ENCODE measurements at places on chromosomes 1 and 21.
A peak's percentile ranks its signal among the peaks of the same experiment; 100 is the strongest.

- no peak for DNase-seq
Observed at GRCh38 chr1:109395602-109396512, 1.9 kb downstream of the SORT1 start.

DNA sequence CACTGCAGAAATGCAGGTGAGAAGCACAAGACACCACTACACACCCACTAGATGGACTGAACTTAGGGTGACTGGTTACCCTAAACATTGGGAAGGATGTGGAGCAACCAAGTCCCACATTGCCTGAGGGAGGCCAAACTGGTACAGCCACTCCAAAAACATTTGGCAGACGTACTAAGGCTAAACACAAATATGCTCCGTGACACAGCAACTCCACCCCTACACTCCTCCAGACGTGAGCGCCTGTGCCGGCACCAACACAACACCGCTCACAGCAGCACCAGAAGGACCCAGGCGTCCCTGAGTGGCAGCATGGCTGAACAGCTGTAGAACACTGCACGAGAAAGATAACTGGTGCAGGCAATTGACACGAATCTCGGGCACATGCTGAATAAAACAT is 14.7 kb downstream of the PTTG1IP start:
- no peak for DNase-seq

- DNase-seq, result no peak
Observed at GRCh38 chr21:35652872-35653271, 407.5 kb downstream of the SETD4 start.

DNA sequence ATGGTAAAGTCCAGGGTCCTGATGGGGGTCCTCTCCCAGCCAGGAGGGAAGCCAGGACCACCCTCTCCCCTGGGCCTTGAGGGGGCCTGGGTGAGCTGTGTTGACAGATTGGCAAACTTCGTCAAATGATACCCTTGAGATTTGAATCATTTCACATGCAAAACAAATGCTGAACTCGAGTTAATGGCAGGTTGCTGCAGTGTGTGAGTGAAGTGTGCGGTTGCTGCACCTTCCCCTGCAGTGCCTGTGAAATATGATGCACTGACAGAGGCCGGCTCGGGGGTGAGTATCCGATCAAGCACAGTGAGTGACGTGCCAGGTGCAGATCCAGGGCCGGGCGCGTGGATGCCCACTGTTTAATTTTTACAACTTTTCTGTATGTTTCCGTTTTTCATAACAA is 5.7 kb upstream of the KRTAP12-1 start:
- no peak for DNase-seq

GRCh38 chr1:217965156-217965786 is 319.8 kb upstream of the RRP15 start:
- no peak for DNase-seq

DNA sequence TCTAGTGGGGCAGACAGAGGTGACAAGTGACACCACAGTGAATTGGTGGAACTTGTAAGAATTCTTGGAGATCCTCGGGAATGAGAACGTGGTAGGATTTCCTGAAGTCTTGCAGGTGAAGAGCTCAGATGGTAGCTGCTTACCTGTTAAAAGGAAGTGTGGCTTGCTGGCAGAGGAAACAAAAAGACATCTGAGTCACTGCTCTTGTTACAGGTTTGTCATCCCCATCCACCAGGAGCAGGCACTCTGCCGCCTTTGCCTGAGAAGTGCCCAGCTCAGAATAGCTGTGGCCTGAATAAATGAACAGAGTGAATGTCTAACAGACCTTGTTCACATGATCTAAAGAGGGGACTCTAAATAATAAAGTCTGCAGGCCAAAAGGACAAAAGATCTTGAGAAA is 12.3 kb upstream of the ZSCAN20 start:
- DNase-seq, result no peak

DNA sequence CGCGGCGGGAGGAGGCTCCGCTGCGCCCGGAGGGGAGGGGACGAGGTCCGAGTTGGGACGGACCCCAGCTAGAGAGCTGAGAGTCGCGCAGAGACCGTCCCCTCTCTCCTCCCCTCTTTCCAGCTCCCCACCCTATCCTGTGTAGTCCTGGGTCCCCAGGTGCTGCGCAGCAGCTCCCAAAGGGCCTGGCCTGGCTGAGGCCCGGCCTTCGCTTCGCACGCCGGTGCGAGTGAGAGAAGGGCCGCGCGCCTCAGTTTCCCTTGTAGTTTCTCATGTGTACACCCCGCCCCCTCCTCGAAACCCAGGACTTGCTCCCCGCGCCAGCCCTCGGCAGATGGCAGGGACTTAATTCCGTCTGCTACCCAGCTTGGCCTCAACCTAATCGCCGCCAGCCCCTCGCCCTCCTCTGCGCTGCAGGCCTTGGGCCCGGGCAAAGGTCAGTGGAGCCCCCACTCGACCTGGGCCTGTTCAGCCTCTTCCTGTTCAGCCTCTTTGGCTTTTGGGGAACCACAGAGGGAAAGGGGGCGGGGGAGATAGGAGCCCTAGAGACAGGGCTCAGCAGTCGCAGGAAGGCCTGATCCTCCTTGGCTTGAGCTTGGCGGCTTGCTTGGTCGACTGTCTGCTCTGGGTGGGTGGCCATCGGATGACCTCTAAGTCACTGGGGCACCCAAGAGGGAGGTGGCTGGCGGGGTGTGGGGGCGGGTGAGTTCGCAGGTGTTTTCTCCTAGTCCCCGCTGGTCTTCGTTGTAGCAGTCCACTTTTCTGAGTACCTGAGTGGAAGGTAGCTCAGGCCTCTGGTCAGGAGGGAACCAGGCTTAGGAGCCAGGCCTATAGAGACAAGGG is 1.0 kb downstream of the ZNF687 start:
- no peak for DNase-seq

- DNase-seq, result no peak
Observed at GRCh38 chr1:246795906-246796694, 71.9 kb downstream of the SCCPDH start.

DNA sequence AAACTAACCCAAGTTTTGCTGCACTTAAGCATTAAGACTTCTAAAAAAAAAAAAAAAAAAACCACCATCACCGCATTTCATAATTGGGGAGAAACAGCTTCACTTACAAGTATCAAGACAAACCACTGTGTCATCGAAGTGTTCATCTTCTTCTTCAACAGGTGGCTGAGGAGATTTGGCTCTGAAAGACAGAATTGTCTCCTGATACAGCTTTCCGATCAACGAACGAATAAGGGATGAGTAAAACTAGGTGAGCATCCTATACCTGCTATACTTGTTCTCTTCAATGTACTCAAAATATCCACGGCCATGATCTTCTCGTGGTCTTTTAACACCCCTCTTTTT is 2.0 kb downstream of the HNRNPU start:
- no peak for DNase-seq

DNA sequence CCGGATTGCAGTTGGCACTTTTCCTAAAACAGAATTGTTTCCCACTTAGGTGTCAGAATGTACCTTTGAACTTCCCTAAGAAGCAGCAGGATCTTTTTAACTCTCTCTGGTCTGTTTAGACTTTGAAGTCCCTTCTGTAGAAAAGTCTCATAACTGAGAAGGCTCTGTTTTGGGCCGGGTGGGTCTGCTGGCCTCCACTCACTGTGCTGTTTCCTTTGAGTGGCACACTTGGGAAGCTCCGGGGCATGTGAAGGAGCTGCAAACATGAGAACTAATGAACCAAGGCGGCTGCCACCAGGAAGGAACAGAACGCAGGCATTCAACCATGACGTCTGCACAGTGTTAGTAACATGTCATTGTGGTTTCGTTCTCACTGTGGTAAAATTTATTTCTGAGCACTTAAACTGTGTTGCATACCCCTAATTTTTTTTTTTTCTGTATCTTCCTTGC is 19.5 kb upstream of the NCMAP start:
- DNase-seq, result peak; percentile 53

DNA sequence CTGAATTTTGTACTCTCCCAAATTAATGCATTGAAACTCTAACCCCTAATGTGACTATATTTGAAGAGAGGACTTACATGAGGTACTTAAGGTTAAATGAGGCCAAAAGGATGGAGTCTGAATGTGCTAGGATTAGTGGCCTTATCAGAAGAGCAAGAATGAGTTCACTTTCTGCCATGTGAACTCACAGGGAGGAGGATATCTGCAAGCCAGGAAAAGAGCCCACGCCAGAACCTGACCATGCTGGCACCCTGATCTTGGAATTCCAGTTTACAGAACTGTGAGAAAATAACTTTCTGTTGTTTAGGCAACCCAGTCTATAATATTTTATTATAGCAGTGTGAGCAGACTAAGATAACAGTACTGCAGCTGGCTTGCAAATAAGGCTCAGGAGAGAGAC is 12.2 kb upstream of the FASLG start:
- no peak for DNase-seq

DNA sequence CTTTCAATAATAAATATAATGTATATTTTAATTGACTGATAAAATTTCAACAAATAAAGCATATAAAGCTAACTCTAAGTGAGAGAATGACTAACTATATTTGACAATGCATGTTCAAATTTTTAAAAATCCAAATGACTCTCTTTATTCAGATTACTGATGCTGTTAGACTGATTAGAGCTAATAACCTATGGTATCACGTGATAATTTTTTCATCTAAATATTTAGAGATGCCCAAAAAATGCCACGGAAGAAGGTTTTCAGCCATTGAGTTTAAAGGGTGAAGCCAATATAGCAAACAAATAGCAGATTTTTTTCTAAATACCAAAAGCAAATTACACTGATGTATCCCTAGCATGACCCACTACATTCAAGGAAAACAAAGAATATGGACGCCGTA is 61.1 kb upstream of the OR10J4 start:
- DNase-seq, result no peak

GRCh38 chr1:168079761-168080160 is 57.0 kb downstream of the GPR161 start:
- no peak for DNase-seq

GRCh38 chr1:10216090-10216749 is 5.8 kb downstream of the KIF1B start:
- DNase-seq, result no peak

DNA sequence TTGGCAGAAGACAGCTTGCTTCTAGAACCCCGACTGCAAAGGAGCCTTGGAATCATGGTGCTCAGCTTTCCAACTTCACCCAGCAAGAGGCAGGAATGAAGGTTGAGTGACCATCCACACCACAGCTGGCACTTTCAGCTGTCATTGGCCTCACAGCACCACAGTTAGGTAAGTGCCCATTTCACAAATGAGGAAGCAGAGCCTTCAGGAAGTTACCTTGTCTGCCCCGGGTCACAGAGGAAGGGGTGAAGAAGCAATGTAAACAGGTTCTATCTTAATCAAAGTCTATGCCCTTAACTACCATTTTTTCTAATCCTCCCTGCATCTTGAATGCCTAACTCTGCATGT is 156.0 kb downstream of the GLUL start:
- no peak for DNase-seq

GRCh38 chr1:209876078-209876800 is 48.5 kb downstream of the UTP25 start:
- no peak for DNase-seq

DNA sequence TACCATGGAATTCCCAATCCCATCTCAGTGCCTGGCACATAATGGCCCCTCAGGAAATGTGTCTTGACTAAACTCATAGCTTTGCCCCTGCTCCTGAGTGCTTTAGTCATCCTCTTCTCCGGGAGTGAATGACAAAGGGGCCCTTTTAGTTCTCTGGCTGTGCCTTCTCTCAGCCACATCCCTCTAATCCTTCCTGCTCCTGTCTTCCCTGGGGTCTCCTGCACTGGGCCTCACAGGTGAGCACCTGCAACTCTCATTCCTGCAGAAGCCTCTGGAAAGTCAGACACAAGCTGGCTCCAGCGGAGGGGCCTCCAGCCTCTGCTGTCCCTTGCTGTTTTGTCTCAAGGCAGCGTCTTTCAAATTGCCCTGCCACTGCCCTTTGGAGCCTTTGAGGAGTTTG is 14.0 kb upstream of the ETV3L start:
- DNase-seq, result no peak
